ENCODE measurements at places on chromosomes 5 and 9.

DNA sequence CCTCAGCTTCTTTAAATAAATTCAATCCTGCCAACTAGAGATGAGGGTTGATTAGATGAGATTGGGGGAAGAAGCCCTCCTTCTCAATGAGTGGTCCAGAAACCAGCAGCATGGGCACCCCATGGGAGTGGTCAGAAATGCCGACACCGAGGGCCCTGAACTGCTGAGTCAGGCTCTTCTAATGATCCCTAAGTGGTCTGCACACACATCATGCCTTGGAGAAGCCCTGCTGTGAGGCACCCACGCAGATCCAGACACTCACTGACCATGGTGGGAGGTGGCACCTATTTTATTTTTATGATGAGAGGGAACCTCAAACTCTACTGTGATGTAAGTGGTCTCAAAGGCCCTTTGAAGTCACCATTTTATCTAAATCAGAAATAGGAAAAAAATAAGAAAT, 72.3 kb upstream of the BOD1 start:
- no peak for DNase-seq

DNA sequence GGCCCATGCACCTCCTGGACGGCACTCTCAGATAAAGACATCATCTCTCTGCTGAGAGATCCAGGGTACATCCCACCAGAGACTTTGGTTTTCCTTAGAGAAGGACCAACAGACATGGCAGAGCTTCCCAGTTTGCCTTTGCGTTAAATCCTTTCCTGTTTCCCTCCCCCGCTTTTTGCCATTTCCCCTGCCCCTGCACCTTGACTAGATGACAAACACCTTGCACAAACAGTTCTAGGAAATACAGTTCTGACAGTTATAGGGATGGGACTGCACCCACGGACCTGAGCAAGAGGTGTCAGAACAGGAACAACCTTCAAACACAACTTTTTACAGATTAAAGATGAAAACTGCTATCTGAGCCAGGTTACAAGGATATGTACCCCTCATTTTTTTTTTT, 288.9 kb downstream of the MSX2 start:
- DNase-seq = no peak

DNA sequence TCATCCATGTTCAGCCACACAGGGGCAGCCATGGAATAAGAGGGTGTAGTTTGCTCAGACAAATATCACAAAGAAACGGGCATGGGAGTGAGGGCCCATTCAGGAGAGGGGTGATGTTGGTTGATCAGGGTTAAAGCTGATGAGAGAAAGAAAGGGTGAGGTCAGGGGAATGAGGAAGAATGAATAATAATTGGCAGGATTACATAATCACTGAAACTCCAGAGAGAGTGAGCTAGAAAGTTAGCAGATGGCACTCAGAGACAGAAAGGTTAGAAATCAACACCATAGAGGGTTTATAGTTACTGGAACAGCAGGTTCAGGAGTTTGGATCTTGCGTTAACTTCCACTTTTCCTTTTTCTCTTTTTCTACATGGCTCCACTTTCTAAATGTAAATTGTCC, 113.9 kb downstream of the TAF11L14 start:
- no peak for DNase-seq

GRCh38 chr9:18848657-18849056, 184.4 kb downstream of the SAXO1 start:
- no peak for DNase-seq

- no peak for DNase-seq
Observed at GRCh38 chr9:110346325-110346724, 8.7 kb upstream of the TXNDC8 start.

DNA sequence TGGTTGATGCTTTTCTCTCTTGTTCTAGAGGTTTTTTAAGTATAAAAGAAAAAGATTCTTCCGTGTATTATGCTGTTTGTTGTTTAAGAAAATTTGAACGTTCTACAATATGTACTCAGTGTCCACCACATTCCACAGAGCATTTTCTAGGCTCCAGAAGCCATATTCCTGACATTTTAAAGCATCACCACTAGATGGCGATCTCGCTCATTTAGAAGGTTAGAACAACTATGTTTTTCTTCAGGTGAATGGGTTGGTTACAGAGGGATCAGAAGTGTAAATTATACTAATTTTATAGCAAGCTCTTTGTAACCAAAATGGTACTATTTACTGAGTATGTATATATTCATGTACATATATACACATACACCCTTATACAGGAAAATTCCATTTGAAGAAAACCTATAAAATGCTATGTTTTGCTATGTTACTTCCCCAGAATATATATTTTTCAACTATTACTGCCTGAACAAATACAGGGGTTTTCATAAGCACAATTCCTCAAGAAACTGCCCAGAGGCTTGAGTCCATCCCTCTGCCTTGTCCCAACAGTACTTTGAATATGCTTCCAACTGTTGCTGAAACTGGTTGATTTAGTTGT, 284.3 kb downstream of the CCDC171 start:
- DNase-seq = no peak

GRCh38 chr9:109816490-109816889, 36.5 kb downstream of the PALM2AKAP2 start:
- DNase-seq = no peak

GRCh38 chr5:160929360-160929759, 77.3 kb upstream of the ATP10B start:
- no peak for DNase-seq

- no peak for DNase-seq
Observed at GRCh38 chr5:113194125-113194524, 217.5 kb downstream of the DCP2 start.

- DNase-seq = no peak
Observed at GRCh38 chr9:133818444-133818843, 80.3 kb upstream of the SARDH start.

GRCh38 chr5:1536322-1536845, 12.6 kb upstream of the LPCAT1 start:
- peak; percentile 63 for DNase-seq

- no peak for DNase-seq
Observed at GRCh38 chr9:27462846-27463245, 61.2 kb upstream of the IFNK start.

GRCh38 chr5:2324788-2325187, 426.7 kb downstream of the IRX2 start:
- no peak for DNase-seq

DNA sequence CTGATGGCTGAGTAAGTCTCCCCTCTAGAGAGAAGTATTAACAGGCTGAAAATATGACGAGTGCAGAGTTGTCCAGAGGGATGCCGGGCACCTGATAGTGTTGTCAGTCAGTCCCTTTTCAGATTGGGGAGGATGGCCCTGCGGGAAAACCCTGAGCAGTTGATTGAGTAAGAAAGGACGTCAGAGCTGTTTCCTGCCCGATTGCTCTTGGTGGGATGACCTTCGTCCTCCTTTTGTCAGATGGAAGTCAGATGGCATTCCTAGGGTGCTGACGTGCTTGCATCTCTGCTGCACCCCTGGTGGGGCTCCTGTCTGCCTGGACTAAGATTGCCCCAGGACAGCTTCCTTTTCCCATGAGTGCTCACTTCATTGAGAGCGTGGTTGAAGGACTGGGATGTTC, 9.8 kb downstream of the ZNF354B start:
- no peak for DNase-seq

GRCh38 chr9:33374190-33374589, 28.2 kb downstream of the AQP7 start:
- DNase-seq = no peak

- DNase-seq = no peak
Observed at GRCh38 chr9:3823842-3824475, 298.2 kb upstream of the RFX3 start.

DNA sequence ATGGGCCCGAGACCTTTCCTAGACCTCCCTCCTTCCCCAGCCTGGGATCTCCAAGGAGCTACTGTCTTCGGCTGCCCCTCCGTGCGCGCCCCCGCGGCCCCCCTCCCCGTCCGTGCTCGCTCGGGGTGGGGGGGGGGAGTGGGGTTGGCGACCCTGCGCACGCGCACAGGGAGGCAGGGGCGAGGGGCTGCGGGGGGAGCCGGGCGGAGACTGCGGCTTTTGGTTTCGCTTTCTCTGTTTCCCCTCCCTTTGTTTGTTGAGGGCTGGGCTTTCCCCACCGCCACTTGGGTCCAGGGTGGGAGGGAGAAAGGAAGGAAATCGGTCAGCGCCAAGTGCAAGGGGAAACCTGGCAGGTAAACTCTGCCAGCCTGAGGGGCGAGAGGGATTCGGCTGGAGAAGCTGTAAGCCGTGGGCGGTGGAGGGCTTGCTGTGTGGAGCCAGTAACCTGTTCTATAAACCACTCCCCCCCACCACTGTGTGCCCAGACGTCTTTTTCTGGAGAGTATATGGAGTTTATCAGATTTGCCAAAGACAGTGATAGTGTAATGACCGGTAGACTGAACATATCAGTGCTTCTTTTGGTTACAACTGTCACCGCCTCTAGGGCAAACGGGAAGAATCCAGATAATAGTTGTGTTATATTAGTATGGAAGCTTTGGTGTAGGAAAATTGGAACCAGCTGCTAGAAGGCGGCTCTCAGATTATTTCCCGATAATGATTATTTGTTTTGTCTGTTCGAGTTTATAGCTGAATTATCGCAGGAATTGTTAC, 684 bp downstream of the DNAJA1 start:
- peak; percentile 73 for DNase-seq

- DNase-seq = no peak
Observed at GRCh38 chr5:6480133-6481051, 31.7 kb downstream of the UBE2QL1 start.

DNA sequence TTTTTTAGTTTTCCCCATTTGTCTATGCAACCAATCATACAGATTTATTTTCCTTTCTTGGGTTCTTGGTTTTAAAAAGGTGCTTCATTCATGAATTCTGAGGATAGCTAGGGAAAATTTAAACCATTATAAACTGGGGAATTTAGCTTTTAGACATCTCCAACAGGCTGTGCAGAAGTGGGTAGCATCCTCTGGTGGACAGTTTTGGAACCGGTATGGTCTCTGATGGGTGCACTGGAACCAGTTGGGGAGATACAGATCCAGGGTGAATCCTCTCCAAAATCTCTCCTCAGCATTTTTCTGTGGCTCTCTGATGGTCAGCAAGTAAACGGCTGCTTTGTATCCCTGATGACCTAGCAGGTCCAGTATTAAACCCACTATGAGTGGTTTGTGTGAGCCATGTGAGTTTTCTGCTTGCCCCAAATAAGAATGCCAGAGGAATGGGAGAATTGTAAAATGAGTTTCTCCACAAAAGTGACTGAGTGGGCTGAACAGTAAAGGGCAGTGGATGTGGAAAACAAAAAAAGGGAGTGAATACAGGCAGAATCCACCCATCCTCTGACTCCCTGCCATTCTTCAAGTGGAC, 9.1 kb upstream of the DNAJC25 start:
- DNase-seq = no peak

DNA sequence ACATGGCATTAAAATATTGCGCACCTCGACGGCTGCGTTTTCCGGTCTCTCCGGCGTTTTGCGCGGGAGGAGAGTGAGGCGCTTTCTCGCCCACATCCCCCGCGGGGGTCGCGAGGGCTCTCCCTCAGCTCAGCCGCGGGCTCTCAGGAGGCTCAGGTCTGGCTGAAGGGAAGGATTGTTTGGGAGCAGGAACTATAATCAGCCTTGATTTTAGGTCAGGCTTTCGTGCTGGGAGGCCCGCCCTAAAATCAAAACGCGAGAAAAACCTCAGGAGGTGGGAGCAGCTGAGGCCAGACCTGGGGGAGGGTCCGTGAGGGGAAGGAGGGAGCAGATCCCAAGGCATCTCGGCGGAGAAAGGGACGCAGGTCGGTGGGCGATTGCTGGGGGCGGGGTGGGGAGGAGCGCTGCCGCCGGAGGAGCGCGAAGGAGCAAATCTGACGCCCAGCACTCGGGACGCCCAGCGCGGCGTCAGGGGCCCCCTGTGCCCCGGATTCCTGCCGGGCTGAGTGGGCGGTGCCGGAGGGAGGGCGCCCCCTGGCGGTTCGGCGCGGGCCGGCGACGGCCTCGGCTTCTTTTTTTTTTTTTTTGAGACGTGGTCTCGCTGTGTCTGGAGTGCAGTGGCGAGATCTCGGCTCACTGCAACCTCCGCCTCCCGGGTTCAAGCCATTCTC, 18.7 kb upstream of the RNF130 start:
- DNase-seq = peak; percentile 70

GRCh38 chr5:61289669-61290306, 42.3 kb upstream of the ZSWIM6 start:
- no peak for DNase-seq

- DNase-seq = no peak
Observed at GRCh38 chr9:86983620-86984259, 36.4 kb upstream of the GAS1 start.

GRCh38 chr5:67166460-67167285, 29.9 kb downstream of the CD180 start:
- DNase-seq = peak; percentile 61

DNA sequence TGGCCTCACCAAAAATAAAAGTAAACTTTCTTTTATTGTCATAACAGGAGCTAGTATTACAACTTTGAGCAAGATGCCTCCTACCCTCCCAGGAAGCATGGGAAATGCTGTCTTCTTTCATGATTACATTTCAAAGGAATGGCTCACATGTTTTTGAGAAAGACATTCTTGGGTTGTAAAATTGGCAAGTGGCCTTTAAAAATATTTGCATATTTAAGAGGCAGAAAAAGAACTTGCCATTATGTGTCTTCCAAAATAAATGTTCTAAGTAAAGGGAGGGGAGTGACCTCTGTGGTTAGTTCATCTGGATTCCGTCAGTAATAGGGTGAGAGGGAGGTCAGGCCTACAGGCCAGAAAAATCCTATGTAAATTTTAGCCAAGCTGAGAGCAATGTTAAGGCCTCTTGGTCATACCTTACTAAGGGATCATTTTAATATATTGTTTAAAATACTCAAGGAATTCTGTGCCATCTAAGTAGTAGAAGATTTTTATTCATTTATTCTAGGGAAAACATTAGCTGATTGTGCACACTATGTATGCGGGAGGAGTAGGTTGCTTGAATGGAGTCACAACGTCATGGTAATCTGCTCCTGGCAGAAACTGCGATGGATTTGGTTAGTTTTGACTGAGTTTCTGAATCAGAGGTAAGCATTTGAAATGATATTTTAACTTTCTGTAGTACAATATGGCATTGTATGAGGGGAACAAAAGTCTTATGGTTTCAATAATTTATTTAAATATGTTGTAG, 1485.7 kb upstream of the CDH9 start:
- no peak for DNase-seq

- no peak for DNase-seq
Observed at GRCh38 chr9:3431890-3432289, 93.9 kb downstream of the RFX3 start.

- no peak for DNase-seq
Observed at GRCh38 chr5:10427201-10427600, 14.5 kb upstream of the ROPN1L start.

DNA sequence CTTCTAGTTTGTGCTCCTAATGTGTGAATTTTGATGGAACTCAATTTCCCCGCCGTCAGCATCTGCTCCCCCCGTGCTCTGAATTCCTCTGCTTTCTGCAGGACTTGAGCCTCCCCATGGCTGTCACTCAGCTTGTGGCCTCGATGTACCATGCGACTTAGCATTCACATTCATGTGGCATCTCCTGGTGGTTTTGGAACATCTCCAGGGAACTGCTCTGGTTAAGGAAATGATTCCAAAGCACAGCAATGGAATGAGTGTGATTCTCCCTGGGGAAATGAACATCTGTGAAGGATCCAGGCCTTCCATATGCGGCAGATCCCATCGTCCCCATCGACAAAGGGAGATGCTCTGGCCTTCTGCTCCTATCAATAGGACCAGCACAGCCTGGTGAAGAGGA, 119.0 kb downstream of the ENTREP1 start:
- no peak for DNase-seq

- no peak for DNase-seq
Observed at GRCh38 chr5:85109616-85110015, 724.9 kb upstream of the EDIL3 start.

- no peak for DNase-seq
Observed at GRCh38 chr5:125612181-125612721, 811.0 kb upstream of the GRAMD2B start.

- no peak for DNase-seq
Observed at GRCh38 chr5:78843436-78843835, 141.7 kb downstream of the ARSB start.

Data from stimulated activated CD8-positive, alpha-beta memory T cell treated with anti-CD3 and anti-CD28 coated beads, Interleukin-15, amount 100 ng/mL, for 48 hours (primary cell).